T-helper 17 cell (primary cell): ENCODE measurements at places on chromosomes 7 and 10. TPM values are rescaled to one million over a fixed set of nuclear protein-coding genes. Genes with fewer than 3 reads are reported as not detected.
A peak's percentile ranks its signal among the peaks of the same experiment; 100 is the strongest.

Gene CYP3A5
- total RNA-seq, result not detected

Gene TAS2R5
- total RNA-seq, result 1.1 TPM

Gene LRRC17
- 0.86 TPM for total RNA-seq

Gene LEP
- not detected for total RNA-seq

Gene NAT16
- total RNA-seq, result not detected

Gene IGFBP1
- not detected for total RNA-seq

- no peaks in the 10 kb centered on the region for H3K36me3 ChIP-seq
- peak overlapping the region; percentile 92 for H3K27ac ChIP-seq
- H3K27me3 ChIP-seq, result no peaks in the 10 kb centered on the region
- peak overlapping the region; percentile 98 for H3K4me3 ChIP-seq
- H3K4me1 ChIP-seq, result peaks cover 49% of the 10 kb centered on the region
- DNase-seq, result peak; percentile 28
Measured at GRCh38 chr7:148699024-148699781, 500 bp downstream of the CUL1 start.

DNA sequence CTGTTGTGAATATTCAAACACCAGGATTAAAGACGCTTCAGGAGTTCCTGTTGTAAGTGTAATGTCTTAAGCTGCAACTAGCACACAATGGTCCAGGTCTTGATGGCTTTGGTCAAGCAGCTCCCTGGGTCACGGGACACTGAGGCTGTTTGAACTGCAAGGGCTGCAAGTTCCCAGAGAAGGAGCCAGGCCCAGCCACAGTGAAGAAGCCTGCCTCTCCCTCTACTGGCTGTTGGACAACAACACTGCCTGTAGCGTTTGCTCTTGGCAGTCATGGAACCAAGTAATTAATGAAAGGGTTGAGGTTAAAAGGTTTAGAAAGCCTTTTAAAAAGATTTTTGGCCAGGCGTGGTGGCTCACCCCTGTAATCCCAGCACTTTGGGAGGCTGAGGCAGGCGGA is 31.9 kb upstream of the GUSB start:
- H3K4me1 ChIP-seq, result peaks cover 7% of the 10 kb centered on the region
- H3K36me3 ChIP-seq, result peaks cover 7% of the 10 kb centered on the region
- H3K4me3 ChIP-seq, result no peak overlapping the region

DNA sequence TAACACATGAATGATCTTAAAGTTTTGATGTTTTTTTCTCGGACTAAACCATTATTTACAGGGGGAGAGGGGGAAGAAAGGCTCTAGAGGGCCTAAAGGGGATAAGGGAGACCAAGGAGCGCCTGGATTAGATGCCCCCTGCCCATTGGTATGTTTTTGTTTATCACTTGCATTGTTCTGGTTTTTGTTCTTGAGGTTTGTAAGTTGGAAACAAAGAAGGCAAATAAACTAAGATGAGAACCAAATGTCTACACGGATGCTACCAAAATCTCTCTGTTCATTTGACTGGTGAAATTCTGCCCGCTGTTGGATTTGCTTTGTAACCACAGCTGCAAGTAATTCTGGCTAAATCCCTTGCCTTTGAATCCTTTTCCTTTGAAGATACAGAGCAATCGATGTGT is 99.8 kb upstream of the MACROH2A2 start:
- H3K4me3 ChIP-seq, result no peak overlapping the region
- H3K27me3 ChIP-seq, result peaks cover 61% of the 10 kb centered on the region
- no peak overlapping the region for H3K27ac ChIP-seq
- no peak for DNase-seq

DNA sequence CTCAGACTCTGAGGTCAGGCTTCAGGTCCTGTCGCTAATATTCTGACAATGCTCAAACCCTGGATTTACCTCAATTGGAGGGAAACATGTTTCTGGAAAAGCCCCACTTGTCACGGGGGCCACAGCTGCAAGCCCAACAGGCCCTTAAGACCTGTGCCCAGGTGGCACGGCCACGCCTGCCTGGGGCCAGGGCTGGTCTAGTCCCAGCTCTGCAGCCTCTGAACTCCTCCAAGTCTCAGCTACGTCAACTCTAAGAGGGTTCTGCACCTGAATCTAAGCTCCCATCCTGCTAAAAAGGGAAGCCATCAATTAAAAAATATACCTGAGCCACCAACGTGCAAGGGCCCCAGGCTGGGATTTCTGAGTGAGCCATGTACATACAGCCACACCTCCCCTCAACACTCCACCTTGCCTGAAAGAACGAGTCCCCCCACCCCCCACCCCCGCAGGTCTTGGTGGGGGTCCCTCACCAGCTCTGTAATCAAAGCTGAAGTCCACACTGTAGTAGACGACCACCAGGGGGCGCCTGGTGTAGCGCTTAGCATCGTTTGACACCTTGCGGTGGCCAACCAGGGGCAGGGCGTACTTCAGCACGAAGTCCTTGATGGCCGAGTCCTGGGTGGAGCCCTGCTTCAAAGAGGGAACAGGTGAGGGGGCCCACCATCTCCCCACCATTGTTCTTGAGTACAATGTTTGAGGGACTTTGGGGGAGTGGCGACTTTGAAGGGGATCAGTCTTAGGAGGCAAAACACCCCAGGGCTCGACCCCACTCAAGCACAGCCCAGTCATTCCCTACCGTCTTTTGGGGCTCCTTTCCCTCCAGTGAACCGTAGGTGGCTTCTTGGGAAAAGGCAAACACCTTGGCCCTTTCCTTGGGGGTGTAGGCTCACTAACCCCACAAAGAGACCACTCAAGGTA is 22.6 kb downstream of the PDIA4 start:
- peaks cover 4% of the 10 kb centered on the region for H3K36me3 ChIP-seq
- H3K27me3 ChIP-seq, result no peaks in the 10 kb centered on the region
- H3K27ac ChIP-seq, result peak overlapping the region; percentile 29
- peak; percentile 76 for DNase-seq
- H3K4me1 ChIP-seq, result peaks cover 11% of the 10 kb centered on the region
- peak overlapping the region; percentile 31 for H3K4me3 ChIP-seq

DNA sequence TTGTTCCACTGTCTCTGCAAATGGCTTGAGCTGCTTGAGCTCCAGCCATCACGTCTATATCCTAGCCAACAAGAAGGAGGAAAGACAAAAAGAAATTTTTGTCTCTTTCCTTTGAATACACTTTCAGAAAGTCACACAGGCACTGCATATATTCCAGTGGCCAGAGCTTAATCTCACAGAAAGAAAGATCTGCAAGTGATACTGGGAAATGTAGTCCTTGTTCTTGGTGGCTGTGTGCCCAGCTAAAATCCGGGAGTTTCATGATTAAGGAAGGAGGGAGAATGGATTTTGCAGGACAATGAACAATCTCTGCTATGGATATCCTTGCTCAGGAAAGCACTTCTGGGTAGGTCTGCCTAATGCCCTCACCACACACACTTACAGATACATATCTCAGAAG is 19.5 kb upstream of the DLG5 start:
- no peaks in the 10 kb centered on the region for H3K4me1 ChIP-seq
- no peak overlapping the region for H3K27ac ChIP-seq
- H3K4me3 ChIP-seq, result no peak overlapping the region
- peaks cover 29% of the 10 kb centered on the region for H3K27me3 ChIP-seq
- H3K36me3 ChIP-seq, result no peaks in the 10 kb centered on the region

- no peaks in the 10 kb centered on the region for H3K4me1 ChIP-seq
- no peak overlapping the region for H3K4me3 ChIP-seq
- DNase-seq, result no peak
- peaks cover 52% of the 10 kb centered on the region for H3K27me3 ChIP-seq
- no peaks in the 10 kb centered on the region for H3K36me3 ChIP-seq
Measured at GRCh38 chr10:58969576-58969975, 206.9 kb upstream of the PHYHIPL start.

DNA sequence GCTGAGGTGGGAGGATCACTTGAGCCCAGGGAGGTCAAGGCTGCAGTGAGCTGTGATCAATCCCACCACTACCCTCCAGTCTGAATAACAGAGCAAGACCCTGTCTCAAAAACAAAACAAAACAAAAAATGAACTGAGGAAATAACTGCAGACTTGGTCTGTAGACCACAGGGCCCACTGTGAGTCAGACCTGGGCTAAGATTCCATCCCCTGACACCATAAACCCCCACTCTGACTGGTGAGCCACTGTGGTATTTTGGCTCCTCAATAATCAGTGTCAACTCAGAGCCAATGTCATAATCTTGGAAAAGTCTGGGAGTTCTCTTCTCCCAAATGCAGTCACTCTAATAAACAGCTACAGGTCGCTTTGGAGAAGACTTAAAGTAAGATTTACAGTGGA is 24.0 kb upstream of the ERCC6 start:
- H3K4me1 ChIP-seq, result no peaks in the 10 kb centered on the region
- DNase-seq, result no peak
